ENCODE measurements at places on chromosomes 1 and 21. TPM values are rescaled to one million over a fixed set of nuclear protein-coding genes. Genes with fewer than 3 reads are reported as not detected.

- no peak for DNase-seq
Observed at GRCh38 chr1:31152181-31152795, 86.8 kb upstream of the PUM1 start.

The AADACL3 gene
- total RNA-seq = not detected

The NBPF10 gene
- total RNA-seq = 2.1 TPM

GRCh38 chr1:15139654-15140350 lies 13.7 kb upstream of the TMEM51 start:
- peak; percentile 6 for DNase-seq

- DNase-seq = no peak
Observed at GRCh38 chr1:56774067-56774609, 45.1 kb downstream of the FYB2 start.

- DNase-seq = no peak
Observed at GRCh38 chr1:147522775-147523174, 18.5 kb upstream of the BCL9 start.

DNA sequence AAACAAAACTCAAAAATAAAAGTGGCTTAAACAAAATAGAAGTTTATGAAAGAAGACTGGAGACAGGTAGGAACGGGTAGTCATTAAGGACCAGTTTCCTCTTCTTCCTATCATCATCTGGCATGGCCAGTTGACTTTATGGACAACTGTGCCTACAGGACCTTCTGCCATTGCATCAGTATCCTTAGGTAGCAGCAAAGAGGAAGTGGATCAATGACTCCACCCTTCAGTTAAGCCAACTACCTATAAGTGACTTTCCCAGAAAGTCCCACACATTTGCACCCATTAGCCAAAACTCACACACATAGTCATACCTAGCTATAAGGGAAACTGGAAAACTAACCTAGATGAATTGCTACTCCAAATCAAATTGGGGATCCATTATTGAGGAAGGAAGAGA lies 51.7 kb downstream of the RASAL2 start:
- no peak for DNase-seq

- DNase-seq = no peak
Observed at GRCh38 chr1:177171536-177172123, 872 bp downstream of the BRINP2 start.

- no peak for DNase-seq
Observed at GRCh38 chr1:167904652-167905130, 9.2 kb downstream of the ADCY10 start.

GRCh38 chr1:94670273-94670672 lies 128.7 kb upstream of the F3 start:
- DNase-seq = no peak

DNA sequence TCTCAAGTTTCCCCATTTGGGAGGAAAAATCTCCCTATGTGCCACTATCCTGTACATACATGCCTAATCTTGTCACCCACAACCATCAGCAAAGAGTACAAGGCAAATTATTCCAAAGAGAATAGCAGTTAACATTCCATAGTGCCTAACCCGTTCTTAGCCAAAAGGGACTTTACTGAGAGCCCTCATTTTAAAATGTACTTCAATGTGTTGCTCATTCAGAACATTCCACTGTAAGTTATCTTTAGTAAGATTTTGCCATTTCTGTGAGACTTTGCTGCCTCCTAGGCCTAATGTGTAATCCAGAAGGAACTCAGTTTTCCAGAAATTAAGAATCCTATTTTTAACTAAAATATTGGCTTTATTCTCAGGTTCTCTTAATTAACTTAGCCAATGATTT lies 11.3 kb upstream of the MRPL55 start:
- DNase-seq = no peak

The RAB7B gene
- 4.4 TPM for total RNA-seq

- no peak for DNase-seq
Observed at GRCh38 chr1:65210325-65210724, 62.3 kb downstream of the AK4 start.

- no peak for DNase-seq
Observed at GRCh38 chr1:40003156-40004093, 37.1 kb upstream of the CAP1 start.

DNA sequence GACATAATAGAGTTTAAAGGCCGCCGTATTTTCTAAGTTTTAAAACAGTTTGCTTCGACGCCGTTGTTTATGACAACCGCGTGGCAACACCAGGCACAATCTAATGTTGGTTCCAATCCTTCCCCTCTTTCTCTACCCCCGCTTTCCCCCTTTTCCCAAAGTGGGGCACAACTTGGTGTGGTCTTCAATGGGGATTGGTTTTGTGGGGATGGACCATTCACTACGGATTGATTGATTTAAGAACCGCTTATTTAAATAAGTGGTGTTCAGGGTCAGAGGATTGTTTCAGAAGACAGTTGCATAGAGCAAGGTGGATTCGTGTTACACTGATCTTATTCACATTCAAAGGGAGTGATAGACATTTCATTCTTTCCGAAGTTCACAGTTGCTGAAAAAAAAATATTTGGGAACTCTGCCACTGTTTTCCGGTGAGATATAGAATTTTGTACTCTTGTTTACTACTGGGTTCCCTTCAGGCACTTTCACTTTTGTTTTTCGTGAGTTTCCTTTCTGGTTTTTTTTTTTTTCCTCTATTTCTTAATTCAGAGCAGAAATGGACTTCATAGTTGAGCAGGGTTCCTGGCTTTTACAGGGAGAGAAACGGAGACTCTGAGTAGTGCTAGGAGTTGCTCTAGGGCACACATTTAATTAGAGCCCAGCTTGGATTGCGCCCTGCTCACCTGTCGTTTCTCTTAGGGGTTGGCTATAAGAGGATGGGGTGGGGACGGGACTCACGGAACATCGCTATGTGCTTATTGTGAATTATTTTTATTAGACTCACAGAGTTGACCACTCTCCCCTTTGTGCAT lies 79.6 kb upstream of the AK4 start:
- DNase-seq = no peak

The SPRR2E gene
- not detected for total RNA-seq

GRCh38 chr1:21861602-21862429 lies 49.8 kb downstream of the LDLRAD2 start:
- no peak for DNase-seq

DNA sequence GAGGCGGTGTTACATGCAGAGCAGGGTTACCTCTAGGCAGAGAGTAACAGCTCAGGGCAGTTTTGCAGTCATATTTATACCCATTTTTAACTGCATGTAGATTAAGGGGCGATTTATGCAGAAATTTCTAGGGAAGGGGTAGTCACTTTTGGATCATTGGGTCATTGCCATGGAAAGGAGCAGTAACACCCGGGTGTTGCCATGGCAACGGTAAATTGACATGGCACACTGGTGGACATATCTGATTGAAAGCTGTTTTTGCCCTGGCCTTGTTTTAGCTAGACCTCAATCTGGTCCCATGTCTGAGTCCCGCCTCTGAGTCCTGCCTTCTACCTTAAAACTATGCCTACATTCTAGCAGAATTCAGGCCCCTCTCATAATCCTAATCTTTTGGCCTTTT lies 11.8 kb upstream of the USP1 start:
- DNase-seq = no peak

DNA sequence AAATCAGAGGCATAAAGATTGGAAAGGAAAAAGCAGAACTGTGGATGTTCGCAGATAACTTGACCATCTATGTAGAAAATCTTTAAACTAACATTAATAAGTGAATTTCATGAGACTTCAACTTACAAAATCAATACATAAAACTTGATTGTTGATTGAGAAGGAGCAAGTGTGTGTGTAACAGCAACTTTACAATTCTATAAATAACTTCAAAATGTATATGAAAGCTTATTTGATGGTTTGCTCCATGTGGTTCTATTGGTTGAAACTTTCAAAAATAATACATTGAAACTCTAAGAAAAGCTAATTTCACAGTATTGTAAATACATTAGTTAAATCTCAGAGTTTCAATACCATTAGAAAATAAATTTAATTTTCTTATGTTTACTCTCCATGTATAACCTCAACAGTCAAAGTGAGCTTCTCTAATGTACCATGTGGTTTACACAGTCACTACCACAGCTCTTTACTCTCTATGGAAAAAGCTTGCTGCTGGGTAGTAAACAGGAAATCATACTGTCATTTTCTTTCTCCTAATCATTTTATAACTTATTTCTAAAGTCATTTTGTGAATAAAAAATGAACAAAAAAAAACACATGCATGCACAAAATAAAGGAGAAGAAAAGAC lies 12.0 kb downstream of the AKT3 start:
- no peak for DNase-seq

The CLDN19 gene
- total RNA-seq = 0.19 TPM

DNA sequence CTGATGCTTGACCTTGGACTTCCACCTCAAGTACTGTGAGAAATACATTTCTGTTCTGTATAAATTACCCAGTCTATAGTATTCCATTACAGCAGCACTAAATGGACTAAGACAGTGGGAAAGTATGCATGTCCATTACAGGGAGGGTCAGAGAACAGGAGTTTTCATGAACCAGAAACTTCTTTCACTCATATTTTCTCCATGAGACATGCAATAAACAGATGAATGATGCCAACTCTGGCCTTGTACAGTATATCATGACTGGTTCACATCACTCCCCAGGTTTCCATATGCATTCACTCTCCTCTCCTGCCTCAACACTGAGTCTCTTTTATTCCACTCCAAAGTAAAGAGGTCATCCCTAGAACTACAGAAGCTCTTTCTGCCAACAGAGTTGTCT lies 4.5 kb upstream of the IFI16 start:
- DNase-seq = no peak

Measured in neural crest cell (in vitro differentiated cells).